ENCODE measurements at places on chromosomes 4 and X.

DNA sequence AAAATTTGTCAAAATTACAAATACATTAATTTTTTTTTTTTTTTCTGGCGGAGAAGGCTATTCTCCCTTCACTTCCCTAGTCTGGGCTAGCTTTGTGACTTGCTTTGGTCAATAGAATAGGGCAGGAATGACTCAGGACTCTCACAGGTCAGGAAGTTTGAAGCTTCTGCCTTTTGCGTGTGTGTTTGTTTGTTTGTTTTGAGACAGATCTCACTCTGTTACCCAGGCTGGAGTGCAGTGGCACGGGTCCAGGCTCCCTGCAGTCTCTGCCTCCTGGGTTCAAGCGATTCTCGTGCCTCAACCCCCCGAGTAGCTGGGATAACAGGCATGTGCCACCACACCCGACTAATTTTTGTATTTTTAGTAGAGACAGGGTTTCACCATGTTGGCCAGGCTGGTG is 55.9 kb upstream of the USP9X start:
- no peak for DNase-seq

DNA sequence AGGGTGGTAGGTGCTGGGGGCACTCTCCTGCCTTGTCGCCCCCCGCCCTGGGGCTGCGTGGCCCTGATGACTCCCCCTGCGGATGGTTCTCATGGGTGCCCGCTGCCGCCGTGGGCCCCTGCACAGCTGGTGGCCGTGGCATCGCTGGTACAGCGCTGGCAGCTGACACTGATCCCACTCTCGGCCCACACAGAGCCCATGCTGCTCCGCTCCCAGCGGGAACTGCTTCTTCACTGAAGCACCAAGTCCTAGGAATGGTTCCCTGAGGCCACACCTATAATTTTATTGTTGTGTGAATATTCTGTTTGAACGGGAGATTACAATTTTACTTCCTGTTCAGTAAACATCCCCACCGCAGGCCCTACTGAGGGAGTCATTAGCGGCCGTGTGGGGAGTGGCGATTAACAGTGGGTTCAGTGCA is 138.6 kb upstream of the NKX1-1 start:
- DNase-seq, result no peak

DNA sequence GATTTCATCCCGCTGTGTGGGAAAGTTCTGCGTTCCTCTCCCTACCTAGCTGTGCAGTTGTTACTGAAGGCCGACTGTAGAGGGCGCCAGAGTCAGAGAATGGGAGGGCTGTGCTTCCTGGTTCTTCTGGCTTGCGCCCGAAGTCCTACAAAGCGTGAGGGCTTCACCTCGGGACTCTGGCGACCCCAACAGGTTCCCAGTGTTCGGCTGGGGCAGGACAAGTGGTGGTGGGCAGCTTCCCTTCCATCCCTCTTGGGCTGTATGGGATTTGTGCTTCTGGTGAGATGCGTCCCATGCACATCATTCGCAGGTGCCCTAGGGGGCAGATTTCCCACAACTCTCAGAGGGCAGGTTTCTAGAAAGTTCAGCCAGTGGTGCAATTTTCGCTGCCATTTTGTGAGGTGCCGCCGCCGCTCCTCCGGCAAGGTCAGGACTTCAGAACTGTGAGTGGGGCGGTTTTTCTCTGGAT is 27.3 kb downstream of the CT45A1 start:
- DNase-seq, result peak; percentile 39

GRCh38 chr4:122896270-122896669 is 26.1 kb downstream of the NUDT6 start:
- DNase-seq, result no peak

- DNase-seq, result no peak
These were observed 38.6 kb downstream of the COX7B2 start for GRCh38 chr4:46870411-46870810.

DNA sequence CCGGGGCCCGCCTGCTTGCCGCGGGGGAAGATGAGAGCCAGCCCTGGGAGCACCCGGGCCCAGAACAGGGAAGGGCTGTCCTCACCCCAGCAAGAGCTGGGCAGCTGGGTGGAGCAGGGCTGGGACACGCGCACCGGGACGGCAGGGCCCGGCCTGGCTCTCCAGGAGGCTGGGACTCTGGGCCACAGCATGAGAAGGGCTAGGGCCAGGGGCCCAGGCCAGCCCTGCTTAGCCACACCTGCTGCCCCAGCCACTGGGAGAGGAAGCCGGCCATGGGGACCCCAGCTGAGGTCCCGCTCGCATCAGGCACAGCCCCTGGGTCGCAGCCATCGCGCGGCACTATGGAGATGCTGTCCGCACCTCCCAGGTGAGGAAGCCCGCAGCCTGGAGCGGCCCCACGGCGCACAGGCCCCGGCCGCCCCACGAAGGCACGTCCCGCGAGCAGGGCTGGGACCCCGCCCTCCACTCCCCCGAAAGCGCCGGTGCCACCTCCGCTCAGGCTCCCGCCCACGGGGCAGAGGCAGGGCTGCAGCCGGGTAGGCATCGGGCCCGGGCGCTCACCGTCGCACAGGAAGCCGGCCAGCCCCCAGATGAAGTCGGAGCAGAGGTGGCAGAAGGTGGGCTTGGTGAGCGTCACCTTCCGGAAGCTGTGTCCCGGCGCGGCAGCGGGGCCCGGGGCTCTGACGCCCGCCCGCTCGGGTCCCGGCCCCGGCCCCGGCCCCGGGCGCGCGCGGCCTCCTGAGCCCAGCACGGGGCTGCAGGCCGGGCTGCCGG is 531 bp downstream of the DGKQ start:
- DNase-seq, result peak; percentile 19

GRCh38 chrX:128057421-128057820 is 5.2 kb upstream of the ACTRT1 start:
- DNase-seq, result no peak

GRCh38 chrX:18698737-18699650 is 8.5 kb upstream of the PPEF1 start:
- no peak for DNase-seq

All from activated CD4-positive, alpha-beta T cell treated with anti-CD3 and anti-CD28 coated beads, Interleukin-2, amount 50 U/mL, for 16 hours (primary cell).